ENCODE measurements at places on chromosomes 7 and 10.

DNA sequence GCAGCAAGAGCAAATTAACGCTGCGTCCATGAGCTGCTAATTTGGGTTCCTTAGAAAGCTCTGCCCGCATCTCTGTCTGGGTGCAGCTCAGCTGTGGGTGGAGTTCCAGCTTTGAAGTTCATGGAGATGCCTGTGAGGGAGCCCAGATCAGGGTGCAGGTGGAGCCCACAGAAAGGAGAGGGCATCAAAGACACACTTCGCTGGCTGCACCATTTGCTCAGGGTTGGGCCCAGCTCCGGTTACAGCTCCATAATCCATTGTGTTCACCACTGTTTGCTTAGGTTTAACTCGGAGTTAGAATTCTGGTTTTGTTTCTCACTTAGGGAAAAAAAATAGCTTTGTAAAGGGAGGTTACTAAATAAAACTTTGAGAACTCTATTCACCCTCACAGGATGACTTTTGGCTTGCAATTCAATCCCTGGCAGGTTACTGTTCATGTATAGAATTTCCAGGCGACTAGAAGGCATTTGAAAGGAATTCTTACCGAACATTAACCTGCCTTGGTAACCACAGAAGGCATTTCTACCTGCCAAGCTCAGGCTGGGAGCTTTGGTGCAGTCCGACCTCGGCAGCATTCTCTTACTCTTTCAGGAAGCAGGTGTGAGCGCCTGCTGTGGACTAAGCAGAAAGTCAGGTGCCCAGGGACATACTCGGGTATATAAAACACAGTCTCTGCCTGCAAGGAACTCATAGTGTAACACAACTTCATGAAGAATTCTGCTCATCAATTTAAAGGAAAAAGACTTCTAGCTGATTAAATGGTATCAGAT, 179.5 kb upstream of the RNF32 start:
- peak; percentile 35 for DNase-seq

DNA sequence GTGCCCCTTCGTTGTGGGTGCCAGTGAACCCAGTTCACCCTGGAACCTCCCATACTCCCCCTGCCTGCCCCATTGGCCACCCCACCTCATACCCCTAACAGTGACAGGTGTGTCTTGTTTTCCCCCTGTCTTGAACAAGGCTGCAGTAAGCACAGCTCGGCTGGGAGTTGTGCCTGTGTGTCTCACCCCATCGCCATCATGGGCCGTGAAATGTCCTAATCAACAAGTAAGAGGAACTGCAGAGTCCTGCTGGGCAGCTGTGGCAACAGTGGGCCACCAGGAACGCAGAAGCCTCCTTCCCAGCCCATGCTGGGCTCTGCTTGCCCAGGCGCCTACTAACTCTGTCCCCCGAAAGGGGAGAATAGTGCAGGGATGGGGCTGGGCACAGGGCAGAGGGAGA, 91.6 kb downstream of the C10orf105 start:
- no peak for DNase-seq

DNA sequence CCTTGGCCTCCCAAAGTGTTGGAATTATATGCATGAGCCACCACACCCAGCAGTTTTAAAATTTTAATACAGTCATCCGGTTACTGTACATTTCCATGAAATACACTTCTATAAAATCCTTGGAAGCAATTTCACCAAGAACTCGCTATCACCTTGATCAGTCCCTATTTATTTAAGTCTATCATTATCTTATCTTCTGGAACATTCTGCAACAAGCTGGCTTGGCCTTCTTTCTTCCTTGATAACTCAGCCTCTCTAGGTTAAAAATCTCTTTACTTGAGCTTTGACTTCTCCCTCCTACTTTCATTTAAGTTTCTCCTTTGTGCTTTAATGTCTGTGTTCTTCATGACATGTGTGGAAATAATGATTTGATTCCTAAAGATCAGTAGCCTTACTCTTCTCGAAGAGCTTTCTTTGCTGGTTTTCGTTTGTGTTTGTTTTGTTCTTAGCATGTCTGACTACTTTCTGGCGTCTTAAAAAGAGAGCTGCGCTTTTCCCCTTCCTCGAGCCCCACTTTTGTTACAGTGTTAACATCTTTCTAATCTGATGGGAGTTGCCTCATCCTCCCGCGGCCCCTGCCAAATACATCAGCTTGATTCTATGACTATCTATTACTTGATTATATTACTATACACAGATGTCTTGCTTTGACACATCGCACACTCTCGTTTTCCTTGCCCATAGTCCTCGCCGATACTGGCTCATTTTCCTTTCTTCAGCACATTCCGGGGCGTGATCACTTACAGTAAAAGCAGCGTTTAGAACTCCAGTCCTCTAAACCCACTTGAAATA, 11.1 kb upstream of the CALML5 start:
- DNase-seq: no peak

DNA sequence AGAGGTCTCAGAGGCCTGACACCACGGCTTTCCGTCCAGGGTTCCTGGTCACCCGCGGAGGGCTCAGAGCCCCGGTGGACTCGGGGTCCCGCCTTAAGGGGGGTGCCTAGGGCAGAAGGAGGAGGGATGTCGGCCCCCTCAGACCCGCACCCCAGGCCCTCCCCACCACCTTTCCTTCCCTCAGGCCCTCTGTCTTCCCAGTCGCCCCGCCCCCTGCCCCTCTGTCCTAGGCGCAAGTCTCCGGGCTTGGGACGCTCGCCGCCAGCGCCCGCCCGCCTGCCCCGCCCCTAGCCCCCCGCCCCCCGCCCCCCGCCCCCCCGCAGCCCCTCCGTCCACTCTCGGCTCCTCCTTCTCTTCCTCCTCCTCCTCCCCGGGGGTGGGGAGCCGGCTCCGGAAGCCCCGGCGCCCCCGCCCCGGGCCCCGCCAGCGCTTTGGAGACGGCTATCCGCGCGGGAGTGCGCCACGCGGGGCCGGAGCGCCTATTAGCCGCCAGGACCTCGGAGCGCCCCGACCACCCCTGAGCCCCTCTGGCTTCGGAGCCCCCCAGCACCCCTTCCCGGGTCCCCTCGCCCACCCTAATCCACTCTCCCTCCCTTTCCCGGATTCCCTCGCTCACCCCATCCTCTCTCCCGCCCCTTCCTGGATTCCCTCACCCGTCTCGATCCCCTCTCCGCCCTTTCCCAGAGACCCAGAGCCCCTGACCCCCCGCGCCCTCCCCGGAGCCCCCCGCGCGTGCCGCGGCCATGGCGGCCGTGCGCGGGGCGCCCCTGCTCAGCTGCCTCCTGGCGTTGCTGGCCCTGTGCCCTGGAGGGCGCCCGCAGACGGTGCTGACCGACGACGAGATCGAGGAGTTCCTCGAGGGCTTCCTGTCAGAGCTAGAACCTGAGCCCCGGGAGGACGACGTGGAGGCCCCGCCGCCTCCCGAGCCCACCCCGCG, at the start of gene AEBP1:
Gene AEBP1, plus strand, starts transcription at position 423 of the 937 bp plus-strand sequence. Its CDS starts 321 bp downstream, at position 744.
- peak; percentile 82 for DNase-seq
